Activated T-helper 1 cell treated with anti-CD3 and anti-CD28 coated beads, Interleukin-2, amount 50 U/mL, for 16 hours (primary cell): ENCODE measurements at places on chromosomes 5 and 9.

- no peak for DNase-seq
Observed at GRCh38 chr9:94734054-94734754, 7.7 kb downstream of the AOPEP start.

- no peak for DNase-seq
Observed at GRCh38 chr9:7549249-7549648, 250.3 kb downstream of the DMAC1 start.

GRCh38 chr9:122835313-122835731 is 6.9 kb upstream of the PDCL start:
- DNase-seq: peak; percentile 7

- DNase-seq: no peak
Observed at GRCh38 chr9:98191181-98191608, 1.2 kb downstream of the CORO2A start.

DNA sequence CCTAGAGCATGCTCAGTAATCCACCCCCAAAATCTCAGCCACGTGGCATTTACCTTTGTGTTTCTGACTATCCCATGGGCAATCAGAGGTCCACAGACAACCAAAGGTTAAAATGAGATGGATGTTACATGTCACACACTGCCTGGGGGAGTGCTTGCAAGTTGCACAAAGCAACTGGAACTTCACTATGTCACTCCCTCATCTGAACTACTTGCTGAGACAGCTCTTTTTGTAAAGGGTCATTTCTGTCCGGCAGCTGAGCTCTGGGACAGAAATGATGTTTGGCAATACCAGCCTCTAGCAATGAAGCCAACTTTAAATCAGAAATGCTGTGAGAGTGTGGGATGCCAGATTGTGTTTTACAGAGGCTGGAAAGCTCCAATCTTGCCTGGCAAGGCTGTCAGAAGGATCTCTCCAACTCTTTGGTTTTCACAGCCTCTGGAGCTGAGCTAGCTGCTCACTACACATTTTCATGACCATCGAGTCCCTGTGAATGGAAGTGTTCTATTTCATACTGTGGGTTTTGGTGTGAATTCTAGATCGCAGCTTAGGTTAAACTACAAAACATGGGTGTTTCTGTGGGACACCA is 66.3 kb upstream of the TMEM215 start:
- no peak for DNase-seq

GRCh38 chr9:114212826-114213225 is 57.5 kb downstream of the COL27A1 start:
- no peak for DNase-seq

DNA sequence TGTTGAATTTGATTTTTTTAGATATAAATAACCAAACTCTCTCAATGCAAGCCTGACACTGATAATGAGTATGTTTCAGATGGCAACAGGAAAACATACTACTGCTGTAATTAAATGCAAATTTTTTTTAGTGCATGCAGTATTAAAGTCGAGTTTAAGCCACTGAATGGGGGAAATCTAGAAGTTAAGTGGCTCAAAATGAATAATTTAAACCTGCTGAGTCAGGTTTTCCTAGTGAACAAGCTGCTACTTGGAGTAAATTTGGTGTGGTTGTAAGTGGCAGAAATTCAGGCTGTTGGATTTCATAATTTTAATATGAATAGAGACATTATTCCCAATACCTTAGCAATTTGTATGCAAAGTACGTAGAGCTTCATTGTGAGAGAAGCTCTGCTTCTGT is 121.8 kb downstream of the SLF1 start:
- DNase-seq: no peak

DNA sequence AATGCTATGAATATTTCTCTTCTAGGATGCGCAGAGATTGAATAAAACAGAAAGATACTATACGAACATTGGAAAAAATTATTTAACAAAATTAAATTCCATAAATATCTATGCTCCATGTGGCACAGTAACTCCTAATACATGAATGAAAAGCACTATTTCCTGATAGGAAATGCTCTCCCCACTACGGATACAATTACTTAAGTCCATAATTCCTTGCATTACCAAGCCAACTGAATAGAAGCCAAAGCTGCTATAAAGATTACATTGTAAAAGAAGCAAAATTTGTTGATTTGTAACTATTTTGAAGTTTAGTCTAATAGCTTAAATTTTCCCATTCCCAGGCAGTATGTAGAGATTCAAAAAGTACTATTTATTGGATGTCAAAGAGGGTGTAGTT is 61.8 kb upstream of the SNX2 start:
- no peak for DNase-seq

GRCh38 chr9:110975969-110976368 is 62.3 kb downstream of the LPAR1 start:
- no peak for DNase-seq
